Foreskin melanocyte (primary cell): ENCODE measurements at places on chromosomes 6 and 20.
A peak's percentile ranks its signal among the peaks of the same experiment; 100 is the strongest.

- DNase-seq = peak; percentile 10
Measured at GRCh38 chr6:79946272-79947190, 822 bp downstream of the ELOVL4 start.

- DNase-seq = no peak
Measured at GRCh38 chr6:107806691-107807090, 17.4 kb downstream of the SCML4 start.

- no peak for DNase-seq
Measured at GRCh38 chr6:57097596-57097995, 7.6 kb downstream of the ZNF451 start.

GRCh38 chr6:133814797-133815196 lies 74.1 kb upstream of the TCF21 start:
- no peak for DNase-seq

GRCh38 chr6:84467296-84467695 lies 239.9 kb upstream of the CEP162 start:
- DNase-seq = no peak

GRCh38 chr20:15767586-15767985 lies 805.7 kb downstream of the KIF16B start:
- DNase-seq = no peak

DNA sequence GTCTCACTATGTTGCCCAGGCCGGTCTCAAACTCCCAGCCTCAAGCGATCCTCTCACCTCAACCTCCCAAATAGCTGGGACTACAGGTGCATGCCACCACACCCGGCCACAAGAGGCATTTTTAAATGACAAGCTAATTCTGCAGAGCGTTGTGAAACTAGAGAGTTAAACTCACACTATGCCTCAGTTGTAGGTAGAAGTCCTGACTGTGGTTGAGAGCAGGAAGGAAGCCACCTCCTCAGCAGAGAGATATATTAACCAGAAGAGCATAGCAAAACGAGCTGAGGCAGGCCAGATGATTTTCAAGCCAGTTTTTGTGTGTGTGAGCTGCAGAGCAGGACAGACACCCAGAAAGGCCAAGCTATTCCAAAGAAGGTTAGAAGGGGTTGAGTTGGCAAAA lies 150.3 kb downstream of the MBOAT1 start:
- DNase-seq = no peak

DNA sequence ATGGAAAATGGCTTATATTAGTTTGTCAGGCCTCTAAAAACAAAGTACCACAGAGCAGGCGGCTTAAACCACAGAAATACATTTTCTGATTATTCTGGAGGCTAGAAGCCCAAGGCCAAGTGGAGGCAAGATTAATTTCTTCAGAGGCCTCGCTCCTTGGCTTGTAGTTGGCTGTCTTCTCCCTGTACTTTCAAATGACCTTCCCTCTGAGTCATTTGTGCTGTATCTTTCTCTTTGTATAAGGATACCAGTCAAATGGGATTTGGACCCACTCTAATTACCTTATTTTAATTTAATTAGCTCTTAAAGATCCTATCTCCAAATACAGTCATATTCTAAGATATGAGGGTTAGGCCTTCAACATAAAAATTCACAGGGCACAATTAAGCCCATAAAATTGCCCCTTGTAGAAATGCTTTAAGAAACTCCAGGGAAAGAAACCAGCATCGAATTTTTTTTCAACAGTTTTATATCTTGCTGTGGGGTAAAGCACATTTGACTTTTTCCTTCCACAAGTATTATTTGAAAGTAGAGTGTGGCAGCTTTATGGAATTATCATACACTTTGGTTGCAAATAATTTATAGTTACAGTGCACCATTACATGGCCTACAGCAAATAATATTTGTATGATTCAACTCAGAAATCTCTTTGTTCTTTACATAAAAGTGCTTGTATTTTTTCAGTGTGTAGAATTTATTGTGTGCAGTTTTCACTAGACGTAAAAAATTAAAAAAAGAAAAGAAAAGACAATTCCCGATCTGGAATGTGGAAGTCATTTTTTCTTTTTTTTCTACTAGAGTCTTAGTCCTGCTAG lies 706.1 kb downstream of the KIF16B start:
- no peak for DNase-seq

DNA sequence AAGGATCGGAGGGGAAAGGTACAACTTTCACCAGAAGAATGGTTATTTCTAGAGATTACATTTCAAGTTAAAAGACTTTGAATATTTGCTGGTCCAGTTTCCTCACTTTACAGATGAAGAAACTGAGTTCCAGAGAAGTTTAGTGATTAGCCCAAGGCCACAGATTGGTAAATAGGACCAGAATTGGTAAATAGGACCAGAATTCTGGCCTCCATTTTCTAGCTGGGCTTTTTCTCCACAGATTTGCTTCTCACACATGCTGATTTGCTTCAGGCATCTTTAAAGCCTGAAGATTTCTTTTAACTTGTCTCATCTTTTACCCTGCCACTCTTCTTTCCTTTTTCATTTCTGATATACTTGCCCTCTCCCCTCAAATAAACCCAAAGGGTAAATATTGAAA lies 5.2 kb upstream of the LIN28B start:
- no peak for DNase-seq

DNA sequence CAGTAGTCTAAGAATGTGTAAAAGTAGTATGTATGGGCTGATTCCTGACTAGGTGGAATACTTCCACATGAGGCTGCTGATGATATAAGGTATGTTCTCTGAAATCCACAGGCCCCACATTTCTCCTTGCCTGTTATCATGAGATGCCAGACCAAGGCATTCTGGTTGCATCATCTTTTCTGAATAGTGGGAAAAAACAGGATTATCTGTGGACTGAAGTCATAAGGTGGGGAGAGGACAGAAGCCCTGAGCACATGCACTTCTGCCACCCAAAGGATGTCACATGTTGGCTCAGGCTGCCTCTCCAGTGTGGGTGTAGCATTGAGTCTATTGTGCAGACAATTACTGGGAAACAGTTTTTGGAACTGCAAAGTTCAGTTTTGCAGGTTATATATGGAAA lies 184.5 kb upstream of the RAB32 start:
- DNase-seq = no peak

- no peak for DNase-seq
Measured at GRCh38 chr6:90716376-90716775, 129.5 kb upstream of the MAP3K7 start.

DNA sequence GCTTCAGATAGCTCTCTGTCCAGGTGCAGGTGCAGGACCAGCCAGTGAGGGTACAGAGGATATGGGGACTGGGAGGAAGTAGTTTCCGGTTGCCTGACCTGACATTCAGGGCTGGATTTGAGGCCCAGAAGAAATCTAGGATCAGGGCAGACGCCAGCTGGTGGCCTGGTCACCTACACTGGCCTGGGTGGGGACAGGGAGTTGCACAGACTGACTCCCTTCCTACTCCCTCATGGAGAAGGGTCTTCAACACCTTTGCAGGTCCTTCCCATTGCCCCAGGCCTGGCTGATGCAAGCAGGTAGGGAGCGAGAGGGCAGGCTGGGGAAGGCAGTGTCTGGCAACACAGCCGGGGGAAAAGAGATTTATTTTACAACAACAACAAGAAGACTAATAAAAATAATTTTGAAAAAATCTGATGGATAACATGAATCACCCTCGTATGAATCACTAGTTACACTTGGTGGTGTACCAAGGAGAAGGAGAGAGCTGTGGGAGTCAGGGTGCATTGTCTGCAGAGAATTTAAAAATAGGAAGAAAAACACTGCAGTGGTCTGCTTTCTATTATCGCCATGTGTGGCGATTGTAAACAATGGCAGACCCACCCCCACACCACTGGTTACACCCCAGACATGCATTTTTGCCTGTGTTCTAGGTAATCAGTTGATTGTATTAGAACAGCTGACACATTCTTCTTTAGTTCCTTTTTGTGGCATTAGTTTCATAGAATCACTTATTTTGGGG lies 62.3 kb upstream of the SNX9 start:
- DNase-seq = no peak

- DNase-seq = no peak
Measured at GRCh38 chr6:108763931-108764579, 84.2 kb upstream of the ARMC2 start.

- peak; percentile 18 for DNase-seq
Measured at GRCh38 chr6:95087394-95088097, 489.8 kb upstream of the MANEA start.

DNA sequence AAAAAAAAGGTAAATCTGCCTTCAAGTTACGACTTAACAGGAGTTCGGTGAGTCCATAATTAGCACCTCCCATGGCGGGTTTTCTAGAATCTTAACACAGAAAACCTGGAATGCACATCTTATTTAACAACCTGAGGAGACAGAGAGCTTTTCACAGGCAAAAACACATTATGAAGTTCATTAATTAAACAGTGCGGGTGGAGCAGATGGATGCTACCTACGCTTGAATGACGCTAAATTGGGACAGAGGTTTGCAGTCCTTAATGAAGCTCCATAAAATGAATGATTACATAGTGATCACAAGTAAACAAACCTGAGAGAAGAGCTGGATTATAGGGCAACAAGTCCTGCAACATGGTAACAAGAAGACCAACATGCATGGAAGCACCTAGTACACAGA lies 81.0 kb downstream of the INSM1 start:
- DNase-seq = no peak

DNA sequence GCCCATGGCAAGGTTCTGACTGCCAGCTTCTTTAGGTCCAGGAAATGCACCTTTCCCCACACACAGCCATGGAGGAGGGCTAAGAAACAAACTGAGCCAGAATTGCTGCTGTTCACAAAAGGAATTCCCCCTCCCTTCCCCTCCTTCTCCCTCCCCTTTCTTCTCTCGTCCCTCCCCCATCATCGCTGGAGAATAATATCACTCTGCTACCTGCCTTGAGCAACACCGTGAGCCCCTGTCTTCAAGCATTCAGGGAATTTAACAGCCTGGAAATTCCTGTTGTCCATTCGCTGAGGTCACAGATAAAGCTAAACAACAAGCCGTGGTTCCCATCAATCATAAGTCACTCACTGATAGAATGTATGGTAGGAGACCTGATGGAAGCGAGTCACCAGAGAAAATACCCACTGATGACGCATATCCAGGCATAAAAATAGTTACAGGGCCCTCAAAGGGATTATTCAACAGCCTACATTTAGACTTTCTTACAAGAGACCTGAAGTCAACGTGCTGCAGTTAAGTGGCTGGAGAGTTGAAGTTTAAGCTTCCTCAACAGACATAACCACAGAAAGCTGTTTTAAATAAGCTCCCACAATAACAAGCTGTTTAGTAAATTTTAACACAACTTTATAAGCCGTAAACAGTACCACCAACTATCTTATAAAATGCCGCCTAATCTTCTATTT lies 59.7 kb downstream of the HIVEP2 start:
- DNase-seq = peak; percentile 93

DNA sequence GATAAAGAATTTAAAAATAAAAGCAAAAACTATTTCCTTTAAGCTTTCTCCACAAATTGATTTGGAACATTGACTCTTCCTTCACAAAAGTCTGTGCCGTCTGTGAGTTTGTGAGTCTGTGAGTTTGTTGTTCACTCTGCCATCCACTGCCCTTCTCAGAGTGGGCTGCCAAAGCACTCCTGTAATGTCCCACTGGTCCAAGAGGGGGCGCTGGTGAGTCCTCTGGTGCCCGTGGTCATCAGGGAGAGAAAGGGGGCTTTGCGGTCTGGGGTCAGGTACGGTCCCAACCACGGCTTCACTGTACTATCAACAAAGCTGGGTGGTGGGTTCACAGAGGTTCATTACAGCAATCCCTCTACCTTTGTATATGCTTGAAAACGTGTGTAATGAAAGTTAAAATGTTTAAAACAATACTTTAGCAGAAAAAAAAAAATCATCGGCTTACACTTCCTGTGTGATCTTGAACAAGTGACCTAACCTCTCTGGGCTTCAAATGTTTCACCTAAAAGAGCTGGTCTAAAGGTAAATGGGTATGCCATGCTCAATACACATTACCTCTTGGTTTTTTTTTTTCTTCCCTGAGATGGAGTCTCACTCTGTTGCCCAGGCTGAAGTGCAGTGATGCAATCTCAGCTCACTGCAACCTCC lies 5.6 kb upstream of the ANKRD60 start:
- DNase-seq = no peak

DNA sequence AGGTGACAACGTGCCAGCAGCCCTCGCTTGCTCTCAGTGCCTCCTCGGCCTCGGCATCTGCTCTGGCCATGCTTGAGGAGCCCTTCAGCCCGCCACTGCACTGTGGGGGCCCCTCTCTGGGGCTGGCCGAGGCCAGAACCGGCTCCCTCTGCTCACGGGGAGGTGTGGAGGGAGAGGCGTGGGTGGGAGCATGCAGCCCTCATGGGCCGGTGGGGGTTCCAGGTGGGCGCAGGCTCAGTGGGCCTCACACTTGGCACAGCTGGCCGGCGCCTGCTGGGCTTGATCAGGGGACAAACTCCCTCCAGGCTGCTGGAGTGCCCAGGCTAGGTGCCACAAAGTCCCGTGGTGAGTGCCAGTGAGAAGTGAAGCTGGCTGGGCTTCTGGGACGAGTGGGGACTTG lies 566.6 kb upstream of the ID4 start:
- no peak for DNase-seq

DNA sequence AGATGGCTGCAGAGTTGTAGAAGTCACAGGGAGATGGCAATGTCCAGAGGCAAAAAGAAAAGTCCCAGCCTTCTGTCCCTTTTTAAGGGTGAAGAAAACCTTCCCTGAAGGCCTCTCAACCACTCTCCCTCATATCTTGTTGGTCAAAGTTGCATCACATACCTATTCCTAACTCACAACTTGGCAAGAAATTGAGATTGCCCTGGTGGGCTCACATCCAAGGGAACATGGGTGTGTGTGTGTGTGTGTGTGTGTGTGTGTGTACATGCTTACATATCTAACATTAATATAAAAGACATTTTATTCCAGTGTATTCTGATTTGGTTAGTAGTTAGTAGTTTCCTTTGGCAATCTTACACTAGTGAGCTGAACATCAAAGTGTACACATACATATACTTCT lies 144.3 kb upstream of the SALL4 start:
- DNase-seq = no peak

DNA sequence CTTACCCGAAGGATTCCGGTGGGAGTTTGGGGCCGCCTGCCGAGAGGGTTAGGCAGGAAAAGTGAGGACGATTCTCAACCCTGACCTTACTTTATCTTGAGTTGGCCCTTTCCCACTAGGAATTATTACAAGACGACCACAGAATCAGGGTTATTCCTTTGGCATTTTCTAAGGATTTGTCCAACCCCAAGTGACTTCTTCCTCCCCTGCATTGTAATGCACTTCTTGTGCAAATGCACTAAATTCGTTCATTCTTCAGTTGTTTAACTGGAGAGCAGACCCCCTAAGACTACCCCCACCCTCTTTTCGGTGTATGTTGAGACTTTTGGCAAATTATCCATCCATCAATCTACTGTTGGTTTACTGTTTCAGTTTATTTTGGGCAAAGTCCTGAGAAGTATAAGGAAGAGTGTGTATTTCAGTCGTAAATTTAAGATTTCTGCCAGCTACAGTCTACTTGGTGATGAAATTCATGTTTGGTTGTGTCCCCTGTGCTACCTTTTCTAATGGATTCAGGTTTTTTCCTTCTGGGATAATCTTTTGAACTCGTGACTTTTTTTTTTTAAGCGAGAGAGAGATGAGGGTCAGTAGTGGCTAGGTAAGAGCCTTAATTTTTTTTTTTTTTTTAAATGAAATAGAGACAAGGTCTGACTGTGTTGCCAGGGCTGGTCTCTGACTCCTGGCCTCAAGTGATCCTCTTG lies 611 bp upstream of the TMEM217 start:
- no peak for DNase-seq
